Muscle of leg (tissue), 16 donors: ENCODE measurements at places on chromosomes 12 and 14.
A peak's percentile ranks its signal among the peaks of the same experiment; 100 is the strongest.

DNA sequence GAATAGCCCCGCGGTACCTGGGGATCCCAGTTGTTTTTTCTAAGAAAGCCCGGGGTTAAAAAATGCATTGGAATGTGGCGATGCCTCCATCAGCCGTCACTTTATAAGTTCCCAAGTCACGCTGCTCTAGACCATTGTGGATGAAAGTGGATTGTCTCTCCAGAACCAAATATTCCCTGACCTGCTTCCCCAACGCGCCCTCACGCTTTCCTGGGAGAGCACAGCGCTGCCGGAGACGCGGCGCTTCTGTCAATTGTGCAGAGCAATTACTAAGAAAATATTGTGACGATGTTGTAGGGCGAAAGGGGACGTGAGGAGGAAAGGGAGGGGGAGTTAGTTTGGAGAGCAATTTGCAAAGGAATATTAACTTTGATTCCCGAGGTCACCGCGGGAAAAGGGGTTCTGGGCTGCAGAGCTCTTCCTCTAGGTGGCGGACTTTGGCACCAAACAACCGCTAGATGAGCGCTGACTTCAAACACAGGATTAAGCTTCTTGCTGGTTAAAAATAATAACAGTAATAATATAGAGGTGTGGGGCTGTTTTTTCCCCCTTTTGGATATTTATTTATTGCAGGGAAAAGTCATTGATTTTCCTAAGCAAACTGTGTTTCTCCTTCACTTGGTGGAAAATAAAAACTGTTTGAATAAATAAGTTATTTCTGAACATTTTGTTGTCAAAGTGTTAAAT is 9.6 kb upstream of the FOXG1 start:
- peak; percentile 54 for DNase-seq

DNA sequence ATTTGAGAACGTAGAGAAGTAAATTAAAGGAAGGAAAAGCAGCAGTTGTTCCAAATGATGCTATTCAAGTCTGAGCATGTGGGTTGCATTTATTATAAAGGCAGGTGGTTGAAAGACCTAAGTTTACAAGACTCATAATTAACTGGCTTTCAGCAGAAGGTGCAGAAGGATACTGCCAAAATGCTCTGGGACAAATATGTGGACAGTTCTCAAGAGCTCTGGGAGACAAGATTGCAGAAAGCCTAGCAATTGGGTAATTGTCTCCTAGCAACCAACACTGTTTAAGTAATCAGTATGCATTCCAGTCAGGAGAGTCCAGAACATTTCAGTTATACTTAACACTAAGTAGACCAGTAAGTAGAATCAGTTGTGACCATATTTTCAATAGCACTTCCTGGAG is 131.5 kb downstream of the GPR135 start:
- peak; percentile 98 for DNase-seq

DNA sequence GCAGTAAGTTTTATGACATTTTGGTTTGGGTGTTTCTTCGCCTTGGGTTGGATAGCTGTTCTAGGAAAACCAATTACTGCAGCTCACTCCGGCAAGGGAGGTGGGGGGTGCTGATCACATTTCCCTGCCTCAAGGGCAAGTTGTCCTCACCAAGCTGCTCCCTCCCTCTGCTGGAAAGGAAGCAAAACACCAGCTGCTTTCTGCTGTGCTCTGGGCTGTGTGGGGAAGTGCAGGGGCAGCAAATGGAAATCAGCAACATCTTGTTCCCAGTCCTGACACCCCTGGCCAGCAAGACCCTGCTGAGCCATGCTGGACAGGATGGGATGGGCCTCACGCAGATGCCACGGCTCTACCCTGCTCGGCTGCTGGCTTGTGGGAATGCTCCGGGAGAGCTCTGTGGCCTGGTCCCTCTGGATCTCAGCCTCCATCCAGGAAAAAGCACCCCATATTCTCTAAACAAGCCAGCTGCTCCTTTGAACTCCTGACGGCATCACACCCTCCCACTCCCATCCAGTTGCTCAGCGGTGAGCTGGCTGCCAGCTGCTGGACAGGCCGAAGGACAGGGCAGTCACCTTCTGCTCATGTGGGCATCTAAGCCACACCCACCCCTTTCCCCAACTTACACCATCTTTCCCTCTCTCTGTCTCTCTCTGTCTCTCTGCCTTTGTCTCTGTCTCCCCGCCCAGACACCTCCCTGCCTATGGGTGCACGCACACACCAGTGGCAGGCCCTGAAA is 52.4 kb upstream of the EIF5 start:
- DNase-seq = peak; percentile 72

DNA sequence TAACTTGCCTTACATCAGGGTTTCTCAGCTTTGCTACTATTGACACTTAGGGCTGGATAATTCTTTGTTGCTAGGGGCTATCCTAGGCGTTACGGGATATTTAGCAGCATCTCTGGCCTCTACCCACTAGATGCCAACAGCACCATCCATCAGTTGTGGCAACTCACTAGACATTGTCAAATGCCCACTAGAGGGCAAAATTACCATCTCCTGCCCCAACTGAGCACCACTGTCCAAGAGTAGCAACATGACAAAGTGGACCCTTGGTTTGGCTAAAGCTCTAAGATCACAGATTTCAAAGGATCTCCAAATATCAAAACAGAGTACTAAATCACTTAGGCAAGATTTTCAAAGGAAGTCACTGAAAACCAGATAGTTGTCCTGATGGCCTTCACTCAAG is 251.7 kb upstream of the TBX3 start:
- DNase-seq = no peak

- DNase-seq = no peak
Observed at GRCh38 chr12:95411466-95411865, 62.5 kb upstream of the METAP2 start.

GRCh38 chr12:45553204-45553603 is 176.3 kb upstream of the ARID2 start:
- no peak for DNase-seq

- DNase-seq = no peak
Observed at GRCh38 chr12:56886319-56886718, 47.9 kb downstream of the SDR9C7 start.

DNA sequence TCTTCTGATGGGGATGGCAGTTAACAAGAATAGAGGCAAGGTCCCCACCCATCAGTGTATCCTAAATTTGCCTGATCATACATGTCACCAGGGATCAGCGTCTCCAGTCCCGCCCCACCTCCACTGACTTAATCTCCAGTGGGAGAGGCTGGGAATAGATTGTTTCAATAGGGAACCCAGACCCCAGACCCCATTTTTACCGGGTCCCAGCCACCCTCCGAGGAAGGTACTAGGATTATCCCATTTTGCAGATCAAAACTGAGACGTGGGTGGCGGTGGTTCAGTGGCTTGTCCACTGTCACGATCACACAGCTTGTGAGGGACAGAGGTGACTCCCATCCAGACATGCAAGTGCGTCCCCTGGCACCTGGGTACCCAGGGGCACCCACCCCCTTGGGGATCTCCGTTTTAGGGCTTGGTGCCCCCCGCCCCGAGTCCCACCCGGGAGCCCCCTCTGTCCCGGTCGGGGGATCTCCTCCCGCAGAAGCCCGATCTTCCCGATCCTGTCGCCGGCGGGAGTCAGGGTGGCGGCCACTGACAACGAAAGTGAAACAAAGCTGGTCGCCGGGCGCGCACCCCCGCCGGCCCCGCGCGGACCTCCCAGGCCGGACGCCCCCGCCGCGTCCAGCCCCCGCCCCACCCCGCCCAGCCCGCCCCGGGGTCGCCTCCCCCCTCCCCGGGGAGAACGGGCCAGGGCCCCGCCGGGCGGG is 523 bp downstream of the WSB2 start:
- DNase-seq = peak; percentile 65

DNA sequence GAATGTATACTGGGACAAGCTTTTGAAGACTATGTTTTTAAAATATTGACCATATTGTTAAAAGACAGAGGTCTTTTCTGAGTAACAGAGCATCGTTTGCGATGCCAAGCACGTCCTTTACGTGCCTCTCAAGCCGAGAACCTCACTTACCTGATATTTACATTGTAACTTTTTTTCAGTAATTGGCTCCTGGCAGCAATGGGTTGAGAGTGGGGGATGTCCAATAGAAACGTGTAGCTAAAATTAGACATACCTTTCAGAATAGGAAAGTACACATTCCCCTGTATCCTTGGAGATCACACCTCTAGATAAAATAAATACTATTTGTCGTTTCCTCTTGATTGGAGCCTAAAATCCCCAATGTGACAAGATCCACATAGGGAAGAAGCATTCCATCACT is 222.2 kb upstream of the RGS6 start:
- no peak for DNase-seq

GRCh38 chr14:105060751-105061427 is 4.3 kb downstream of the GPR132 start:
- DNase-seq = peak; percentile 78

DNA sequence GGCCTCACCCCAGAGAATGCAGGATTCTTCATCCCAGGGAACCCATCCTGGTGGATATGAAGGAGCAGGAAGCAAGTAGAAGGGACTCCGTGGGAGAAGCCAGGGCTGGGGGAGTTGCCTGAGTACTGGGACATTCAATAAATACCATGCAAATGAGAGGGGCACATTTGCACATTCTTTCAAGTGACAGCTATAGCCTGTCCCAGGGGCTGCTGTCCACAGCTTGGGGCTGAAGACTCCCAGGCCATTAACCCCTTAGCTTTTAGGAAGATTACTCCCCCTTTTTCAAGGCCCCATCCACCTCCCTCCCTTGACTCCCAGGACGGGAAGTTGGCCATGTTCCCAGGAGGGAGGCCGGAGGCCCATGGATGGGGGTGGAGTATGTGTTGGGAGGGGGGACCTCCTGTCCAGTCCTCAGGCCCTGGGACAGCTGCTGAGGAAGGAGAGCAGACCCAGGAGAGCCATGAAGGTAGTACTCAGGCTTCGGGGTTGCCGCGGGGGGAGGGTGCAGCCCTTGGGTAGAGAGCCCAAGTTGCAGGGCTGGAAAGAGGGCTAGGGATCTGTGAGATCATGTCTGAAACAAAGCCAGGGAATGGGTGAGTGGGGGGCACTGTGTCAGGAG is 974 bp upstream of the TNS2 start:
- DNase-seq = peak; percentile 91

GRCh38 chr14:88834883-88835431 is 10.5 kb downstream of the TTC8 start:
- peak; percentile 53 for DNase-seq

DNA sequence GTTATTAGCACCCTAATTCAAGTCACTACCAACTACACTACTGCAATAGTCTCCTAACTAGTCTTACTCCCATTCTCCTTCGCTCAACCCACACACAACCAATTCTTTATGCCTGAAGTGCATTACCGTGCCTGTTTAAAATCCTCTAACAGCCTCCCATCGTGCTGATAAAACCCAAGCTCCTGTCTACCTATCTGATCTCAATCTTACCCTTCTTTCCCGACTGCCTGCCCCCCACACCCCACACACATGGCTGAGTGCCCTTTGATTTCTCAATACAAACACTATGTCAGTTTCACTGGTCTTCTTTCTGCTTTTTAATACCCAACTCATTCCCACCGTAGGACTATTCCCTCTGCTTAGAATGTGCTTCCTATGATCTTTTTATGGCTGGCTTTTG is 59.9 kb downstream of the SPPL3 start:
- DNase-seq = no peak

GRCh38 chr12:127077262-127078045 is 1189.5 kb upstream of the TMEM132C start:
- DNase-seq = no peak

- no peak for DNase-seq
Observed at GRCh38 chr14:89537911-89538310, 120.9 kb upstream of the FOXN3 start.

- no peak for DNase-seq
Observed at GRCh38 chr12:4958697-4959375, 49.1 kb downstream of the KCNA1 start.

GRCh38 chr14:92492258-92492657 is 21.3 kb upstream of the RIN3 start:
- DNase-seq = peak; percentile 74

DNA sequence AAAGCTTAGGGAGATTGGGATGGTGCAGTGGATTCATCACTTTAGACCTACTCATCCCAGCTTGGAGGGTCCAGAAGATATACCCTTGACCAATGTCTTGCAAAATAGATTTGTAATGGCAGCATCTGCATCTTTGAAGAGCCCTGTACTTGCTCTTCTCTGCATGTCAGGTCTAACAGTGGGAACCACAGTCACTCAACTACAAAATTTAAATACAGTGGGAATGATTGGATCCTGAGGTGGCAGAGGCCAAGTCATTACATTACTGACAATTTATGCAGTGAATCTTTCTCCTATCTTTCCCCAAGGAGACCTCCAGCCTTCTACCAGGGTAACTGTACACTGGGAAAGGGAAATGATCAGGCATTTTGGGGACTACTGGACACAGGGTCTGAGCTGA is 8.2 kb upstream of the RNASE9 start:
- no peak for DNase-seq

- DNase-seq = no peak
Observed at GRCh38 chr14:67420102-67420739, 8.3 kb upstream of the PLEK2 start.

- DNase-seq = peak; percentile 47
Observed at GRCh38 chr14:70886421-70887206, 20.6 kb upstream of the PCNX1 start.

DNA sequence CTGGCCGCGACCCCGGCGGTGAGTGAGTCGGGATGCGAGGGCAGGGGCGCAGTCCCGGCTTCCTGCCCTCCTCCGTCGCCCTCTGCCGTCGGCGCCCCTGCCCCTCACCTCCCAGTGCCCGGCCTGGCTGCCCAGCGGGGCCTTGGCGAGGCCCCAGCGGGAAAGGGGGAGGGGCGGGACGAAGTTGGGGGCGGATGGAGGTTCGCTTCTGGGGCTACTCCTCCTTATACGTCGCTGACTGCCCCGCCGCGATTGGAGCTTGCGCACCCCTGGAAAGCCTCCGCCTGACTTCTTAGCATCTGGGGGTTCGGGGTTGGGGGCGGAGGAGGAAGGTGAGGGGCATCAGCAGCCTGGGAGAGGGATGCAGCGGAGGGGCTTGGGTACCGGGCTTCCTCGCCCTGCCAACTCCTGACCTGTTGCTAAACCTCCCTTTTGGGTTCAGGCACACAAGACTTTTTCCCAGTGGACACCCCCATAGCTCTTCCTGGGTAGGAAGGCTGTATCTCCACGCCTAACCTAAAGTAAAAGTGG is 406 bp downstream of the TMEM263 start:
- DNase-seq = peak; percentile 86

- no peak for DNase-seq
Observed at GRCh38 chr14:64732066-64732465, 27.8 kb downstream of the PLEKHG3 start.

- DNase-seq = peak; percentile 36
Observed at GRCh38 chr12:46831335-46832129, 5.7 kb upstream of the SLC38A4 start.

DNA sequence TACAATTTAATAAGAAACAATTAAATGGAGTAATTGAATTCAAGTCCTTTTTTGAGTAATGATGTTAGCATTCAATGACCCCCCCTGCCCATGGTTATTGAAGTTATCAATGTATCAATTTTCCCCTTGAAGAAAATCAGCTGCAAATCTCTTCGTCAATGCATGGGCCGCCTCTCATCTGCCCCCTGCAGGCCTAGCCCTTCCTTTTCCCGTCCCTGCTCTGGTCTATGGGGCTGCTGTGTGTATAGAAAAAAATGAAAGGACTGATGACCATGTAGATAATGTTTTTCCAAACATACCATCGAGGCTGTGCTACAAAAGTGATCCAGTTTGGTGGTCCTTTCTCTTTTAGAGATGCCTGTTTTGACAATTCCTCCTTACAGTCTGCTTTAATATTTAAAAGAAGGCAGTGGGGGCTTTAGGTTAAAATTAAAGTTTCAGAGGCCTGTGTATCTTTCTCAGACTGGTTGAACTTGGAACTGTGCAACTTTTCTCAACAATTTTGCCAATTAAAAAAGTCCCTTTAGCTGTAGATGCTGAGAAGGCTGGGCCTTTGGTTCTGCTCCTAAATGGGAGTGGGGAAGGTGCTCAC is 98.4 kb downstream of the APAF1 start:
- DNase-seq = no peak
